ENCODE measurements at places on chromosomes 2 and 18.

GRCh38 chr2:58140508-58141072 lies 94.0 kb downstream of the VRK2 start:
- DNase-seq: no peak

DNA sequence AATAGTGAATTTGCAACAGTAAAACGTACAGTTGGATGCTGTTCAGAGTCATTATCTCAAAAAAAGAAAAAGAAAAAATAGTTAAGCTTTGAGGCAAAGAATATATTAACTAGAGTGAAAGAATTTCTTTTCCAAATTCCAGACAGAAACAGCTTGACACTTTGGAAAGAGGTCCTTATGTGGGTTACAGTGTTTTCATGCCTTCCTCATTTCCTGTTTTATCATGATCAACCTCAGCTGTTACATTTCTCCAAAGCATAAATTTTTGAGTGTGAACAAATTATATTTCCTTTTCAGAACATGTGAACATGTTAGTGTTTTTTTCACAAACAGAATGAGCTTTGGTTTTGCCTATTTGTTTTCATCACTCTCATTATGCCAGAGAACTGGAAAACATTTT lies 13.6 kb downstream of the FRZB start:
- no peak for DNase-seq

GRCh38 chr2:84649487-84650142 lies 133.3 kb downstream of the DNAH6 start:
- DNase-seq: no peak

GRCh38 chr2:31784868-31785267 lies 204.1 kb upstream of the SRD5A2 start:
- no peak for DNase-seq

GRCh38 chr2:240431271-240431660 lies 4.2 kb upstream of the GPC1 start:
- DNase-seq: peak; percentile 67

DNA sequence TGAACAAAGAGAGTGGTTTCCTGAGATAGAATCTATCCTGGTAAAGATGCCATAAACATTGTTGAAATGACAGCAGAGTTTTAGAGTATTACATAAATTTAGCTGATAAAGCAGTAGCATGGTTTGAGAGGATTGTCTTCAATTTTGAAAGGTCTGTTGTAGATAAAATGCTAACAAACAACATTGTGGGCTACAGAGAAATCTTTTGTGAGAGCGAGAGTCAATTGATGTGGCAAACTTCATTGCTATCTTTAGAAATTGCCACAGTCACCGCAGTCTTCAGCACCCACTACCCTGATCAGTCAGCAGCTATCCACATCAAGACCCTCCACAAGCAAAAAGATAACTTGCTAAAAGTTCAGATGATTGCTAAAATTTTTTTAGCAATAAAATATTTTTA lies 17.5 kb downstream of the VRK2 start:
- DNase-seq: no peak

- no peak for DNase-seq
Measured at GRCh38 chr18:43917520-43917919, 640.2 kb upstream of the SYT4 start.

DNA sequence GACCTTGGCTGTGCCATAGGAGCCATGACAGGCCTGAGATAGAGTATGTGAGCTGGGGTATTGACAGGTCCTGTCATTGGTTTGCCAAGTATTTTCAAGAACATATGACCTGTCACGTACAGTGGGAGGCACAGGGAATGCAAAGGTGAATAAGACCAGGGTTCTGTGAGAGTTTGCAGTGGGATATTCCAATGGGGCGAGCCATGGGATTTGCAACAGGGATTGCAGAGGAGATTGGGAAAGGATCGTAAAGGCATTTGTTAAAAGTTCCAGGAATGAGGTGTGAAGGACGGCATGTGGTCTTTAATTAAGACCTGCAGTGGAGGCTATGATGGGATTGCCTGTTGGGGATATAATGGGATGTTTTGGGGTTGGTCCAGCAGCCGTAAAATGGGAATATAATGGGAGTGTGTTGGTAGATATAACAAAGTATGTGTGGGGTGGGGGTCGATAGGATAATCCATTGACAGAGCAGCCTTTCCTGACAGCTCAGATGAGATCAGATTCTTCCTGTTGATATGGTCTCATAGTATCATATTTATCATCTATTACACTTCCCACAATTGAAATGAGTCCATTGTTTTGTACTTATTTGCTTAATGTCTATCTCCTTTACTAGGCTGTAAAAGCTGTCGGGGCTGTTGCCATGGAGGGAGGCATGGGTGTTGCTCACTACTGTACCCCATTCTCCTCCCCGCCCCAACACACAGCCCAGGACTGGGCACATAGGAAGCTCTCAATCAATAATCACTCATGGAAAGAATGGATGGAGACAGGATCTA lies 38.1 kb downstream of the PKDCC start:
- DNase-seq: no peak

- DNase-seq: no peak
Measured at GRCh38 chr2:177900082-177900481, 172.5 kb downstream of the PDE11A start.

- no peak for DNase-seq
Measured at GRCh38 chr2:101689114-101689825, 8.2 kb upstream of the MAP4K4 start.

GRCh38 chr18:51010218-51010617 lies 19.8 kb upstream of the SMAD4 start:
- DNase-seq: no peak

Data from coronary artery (tissue), 2 donors.